ENCODE measurements at places on chromosomes 3 and 15.

DNA sequence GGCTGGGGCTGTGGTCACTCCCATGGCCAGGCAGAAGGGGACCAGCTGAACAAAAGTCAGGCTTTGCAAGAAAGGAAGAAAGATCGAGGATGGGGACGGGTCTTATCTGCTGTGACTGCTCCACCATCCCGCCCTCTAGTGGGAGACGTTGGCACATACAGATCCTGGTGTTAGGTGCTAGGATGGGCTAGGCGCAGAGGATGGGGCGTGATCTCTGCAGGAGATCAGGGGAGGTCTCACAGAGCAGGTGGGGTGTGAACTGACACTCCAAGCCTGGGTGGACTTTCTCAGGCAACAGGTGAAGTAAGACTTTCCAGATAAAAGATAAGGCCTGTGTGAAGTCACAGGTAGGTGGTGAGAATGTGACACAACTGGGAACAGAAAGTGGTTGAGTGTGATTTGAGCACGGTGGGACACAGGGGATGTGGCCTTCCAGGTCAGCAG, 141.9 kb upstream of the SMAD3 start:
- DNase-seq = no peak

DNA sequence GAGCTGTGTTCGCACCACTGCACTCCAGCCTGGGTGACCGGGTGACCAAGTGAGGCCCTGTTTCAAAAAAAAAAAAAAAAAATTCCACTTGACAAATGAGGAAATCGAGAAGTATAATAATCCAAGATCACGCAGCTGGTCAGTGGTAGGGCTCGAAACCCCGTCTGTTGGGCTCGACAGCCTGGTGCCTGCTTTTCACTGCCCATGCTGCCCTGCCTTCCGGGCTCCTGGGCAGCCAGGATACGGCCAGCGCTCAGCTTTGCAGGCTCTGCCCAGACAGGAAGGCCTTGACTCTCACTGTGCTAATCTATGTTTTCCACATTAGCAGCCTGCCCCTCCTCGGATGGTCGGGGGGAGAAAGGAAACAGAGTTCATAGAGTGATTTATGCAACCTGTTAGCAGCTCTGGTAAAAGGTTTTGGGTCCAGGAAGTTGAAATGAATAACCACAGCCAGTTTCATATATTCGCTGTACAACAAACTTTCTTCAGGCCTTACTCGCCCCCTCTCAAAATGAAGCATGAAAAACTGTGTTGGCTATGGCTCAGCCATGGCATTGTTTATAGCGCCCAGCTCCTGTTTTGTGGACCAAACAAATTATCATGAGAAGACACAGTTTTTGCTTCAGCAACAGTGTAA, 108.8 kb downstream of the XXYLT1 start:
- no peak for DNase-seq

- no peak for DNase-seq
These were observed 13.5 kb downstream of the GUCA1C start for GRCh38 chr3:108940166-108940565.

DNA sequence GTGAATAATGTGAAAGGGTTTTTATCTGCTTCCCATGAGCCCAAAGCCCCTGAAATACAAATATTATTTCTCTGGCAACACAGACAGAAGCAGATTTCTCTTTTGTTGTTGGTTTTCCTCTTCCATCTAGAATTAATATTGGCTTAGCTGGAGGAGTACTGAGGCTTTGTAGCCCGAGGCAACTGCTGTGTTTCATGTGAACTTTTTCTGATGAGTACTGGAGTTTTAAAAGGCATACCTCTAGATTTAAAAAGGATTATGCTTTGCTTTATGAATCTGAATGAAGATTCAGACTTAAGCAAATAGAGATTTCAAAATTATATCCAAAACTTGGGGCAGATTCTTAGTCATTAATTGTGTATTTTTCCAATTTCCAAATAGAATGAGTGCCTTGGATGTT, 50.9 kb downstream of the IQCH start:
- DNase-seq = no peak

GRCh38 chr3:149430216-149430615, 44.3 kb upstream of the TM4SF4 start:
- DNase-seq = no peak

DNA sequence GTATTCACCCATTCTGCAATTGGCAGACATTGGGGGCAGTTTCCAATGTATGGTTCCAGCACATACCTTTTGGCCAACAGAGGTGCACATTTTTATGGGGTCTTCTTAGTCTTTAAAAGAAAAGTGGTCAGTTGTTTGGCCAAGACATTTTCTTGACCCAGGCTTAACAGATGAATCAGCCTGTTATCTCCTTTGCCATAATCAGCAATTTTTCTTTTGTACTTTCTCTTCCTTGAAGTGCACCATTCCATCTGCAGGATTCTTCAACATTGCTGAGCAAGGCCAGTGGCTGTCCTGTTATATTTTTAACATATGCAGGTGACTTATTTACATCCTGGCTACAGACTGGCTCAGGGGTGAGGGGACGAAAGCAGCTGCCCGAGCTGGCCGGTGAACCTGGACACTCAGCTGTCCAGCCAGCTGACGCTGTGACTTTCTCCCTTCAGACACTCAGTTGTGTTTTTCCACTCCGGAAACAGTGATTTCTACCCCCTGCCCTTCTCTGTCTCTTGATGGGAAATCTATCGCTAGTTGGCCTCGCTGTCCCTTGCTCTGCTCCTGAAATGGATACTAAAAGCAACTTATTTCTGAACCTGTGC, 96.5 kb upstream of the TNFAIP8L3 start:
- no peak for DNase-seq

GRCh38 chr3:47412842-47413520, 32.2 kb downstream of the PTPN23 start:
- no peak for DNase-seq

DNA sequence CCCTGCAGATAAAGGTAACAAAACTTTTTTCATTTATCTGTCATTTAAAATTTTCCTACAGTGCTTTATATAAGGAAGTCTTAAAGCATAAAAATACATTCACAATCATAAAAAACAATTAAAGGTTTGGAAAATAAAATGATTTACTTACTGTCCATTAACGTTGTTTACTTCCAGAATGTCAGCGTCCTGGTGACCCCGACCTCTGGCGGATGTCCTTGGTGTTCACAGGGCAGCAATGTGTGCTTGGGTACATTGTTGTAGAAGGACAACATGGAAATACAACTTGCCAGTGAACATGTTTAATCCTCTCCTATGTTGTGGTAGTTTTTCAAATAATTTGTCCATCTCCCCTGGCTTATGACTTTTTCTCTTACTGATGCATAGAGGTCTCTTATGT, 168.8 kb upstream of the NDN start:
- DNase-seq = no peak

GRCh38 chr3:150038830-150039229, 68.1 kb upstream of the PFN2 start:
- no peak for DNase-seq

DNA sequence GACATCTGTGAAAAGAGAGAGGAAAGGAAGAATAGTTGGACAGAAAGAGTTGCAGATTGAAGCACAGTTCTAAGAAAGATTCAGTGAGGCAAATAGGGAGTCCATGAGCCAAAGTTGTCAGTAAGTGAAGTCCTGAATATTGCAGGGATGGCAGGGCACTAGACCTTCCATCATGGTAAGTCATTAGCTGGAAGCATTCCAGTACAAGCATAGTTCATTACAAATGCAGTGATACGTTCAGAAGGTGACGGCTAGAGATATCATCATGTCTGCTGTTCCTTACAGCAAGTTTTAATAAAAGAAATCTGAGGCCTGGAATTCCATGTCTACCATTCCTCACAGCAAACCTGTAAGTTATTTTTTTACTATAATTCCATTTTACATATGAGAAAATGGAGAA, 720.1 kb downstream of the GBE1 start:
- DNase-seq = no peak

- no peak for DNase-seq
These were observed 5.5 kb upstream of the COLQ start for GRCh38 chr3:15527031-15527459.

- no peak for DNase-seq
These were observed 481.9 kb downstream of the FOXP1 start for GRCh38 chr3:71101626-71102025.

DNA sequence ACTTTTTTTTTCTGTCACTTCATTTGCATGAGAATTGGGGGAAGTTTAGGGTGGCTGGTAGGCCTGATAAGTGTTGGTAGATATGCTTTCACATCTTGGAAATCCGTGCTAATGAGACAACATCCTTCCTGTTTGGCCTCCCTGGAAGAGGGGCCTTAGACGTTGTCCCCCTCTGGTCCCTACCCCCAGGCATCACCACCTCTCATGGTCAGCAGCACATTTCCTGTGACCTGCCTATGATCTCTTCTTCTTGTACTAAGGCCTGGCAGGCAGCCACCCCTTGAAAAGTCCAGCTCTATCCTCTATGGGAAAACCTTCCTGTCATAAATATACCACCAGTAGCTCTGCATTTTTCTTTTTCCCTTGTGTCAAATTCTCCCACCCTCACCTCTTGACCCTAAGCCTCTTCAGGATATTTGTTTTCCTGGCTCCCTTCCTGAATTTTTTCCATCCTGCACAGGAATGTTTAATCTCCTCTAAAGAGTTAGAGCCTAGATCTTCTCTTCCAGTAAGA, 107.8 kb downstream of the SNRK start:
- DNase-seq = no peak

GRCh38 chr3:169241991-169242707, 421.4 kb downstream of the MECOM start:
- peak; percentile 16 for DNase-seq

- DNase-seq = no peak
These were observed 1405.9 kb upstream of the ALCAM start for GRCh38 chr3:103960819-103961218.

- no peak for DNase-seq
These were observed 678.2 kb upstream of the CFAP20DC start for GRCh38 chr3:59727902-59728586.
